CD4-positive, alpha-beta T cell treated with Interleukin-2 at 100 ng/mL for 4 hours (primary cell): ENCODE measurements at places on chromosomes 1 and 21.

DNA sequence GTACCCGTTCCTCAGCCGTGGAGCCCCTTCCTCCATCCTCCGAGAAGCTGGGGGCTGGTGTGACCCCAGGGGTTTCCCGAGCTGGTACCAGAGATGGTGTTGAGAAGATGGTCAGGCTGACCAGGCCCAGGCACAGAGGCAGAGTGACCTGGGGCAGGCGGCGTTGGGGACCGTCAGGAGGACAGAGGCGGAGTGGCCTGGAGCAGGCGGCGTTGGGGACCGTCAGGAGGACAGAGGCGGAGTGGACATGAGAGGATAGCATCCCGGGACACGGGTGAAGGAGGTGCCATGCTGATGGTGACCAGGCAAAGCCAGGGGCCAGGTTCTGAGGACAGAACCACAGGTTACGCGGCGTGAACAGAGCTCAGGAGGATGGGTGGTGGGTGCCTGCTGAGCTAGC lies 75.9 kb upstream of the TTC34 start:
- no peak for DNase-seq

DNA sequence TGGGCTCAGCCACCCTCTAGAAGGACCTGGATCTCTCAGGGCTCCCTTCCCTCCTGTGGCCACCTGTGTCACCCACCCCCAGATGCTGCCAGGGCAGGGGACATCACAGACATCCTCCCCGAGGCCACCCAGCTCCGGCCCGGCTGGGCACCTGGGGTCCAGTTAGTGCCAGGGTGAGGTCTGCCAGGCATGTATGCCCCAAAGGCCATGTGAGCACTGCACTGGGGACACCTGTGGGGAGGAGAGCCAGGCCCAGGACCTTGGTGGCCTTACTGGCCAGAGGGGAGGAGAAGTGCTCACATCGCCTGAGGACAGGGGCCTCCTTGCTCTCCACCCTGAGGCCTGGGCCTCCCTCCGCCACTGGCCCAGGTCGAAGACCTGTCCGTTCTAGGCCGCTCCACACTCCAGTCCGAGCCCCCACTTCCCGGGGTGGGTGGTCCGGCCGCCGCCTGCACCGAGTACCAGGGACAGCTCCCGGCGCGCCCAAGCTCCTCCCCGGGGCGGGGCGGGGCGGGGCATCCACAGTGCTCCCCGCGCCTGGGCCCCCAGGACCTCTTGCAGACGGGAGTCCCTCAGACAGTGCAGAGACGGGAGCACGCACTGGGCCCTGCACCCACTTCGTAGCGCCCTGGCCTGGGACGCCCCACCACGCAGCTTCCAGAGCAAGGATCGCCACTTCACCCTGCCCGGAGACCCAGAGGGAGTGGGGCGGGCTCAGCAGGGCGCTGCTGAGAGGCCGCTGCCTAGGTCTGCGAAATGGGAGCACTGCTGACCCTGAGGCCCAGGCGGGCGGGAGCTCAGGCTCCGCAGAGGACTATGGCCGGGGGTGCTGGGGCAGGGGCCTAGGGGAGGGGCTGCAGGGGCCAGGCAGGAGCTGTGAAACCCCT lies 34.3 kb upstream of the CCDC27 start:
- DNase-seq, result no peak

DNA sequence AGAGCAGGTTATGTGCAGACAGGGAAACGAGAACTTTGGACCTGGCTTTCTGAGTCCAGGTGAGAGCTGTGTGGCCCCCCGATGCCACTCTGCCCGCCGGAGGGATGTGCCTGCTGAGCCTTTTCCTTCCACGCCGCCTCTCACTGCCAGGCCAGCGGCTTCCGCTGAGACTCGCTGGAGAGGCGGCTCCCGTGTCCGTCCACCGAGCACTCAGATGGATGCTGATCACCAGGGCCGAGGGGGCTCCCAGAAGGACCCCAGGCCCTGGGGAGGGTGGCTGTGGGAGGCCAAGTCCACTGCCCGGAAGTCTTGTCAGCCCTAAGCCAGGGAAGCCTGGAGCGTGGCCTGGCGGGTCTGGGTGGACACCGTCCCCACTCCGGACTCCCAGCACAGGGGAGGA lies 16.5 kb downstream of the CSTB start:
- DNase-seq, result no peak

- no peak for DNase-seq
Measured at GRCh38 chr1:59154401-59154800, 142.5 kb upstream of the FGGY start.

- no peak for DNase-seq
Measured at GRCh38 chr1:32426489-32427255, 32.4 kb upstream of the BSDC1 start.

- no peak for DNase-seq
Measured at GRCh38 chr1:178379807-178380206, 117.0 kb downstream of the CLEC20A start.

- DNase-seq, result peak; percentile 69
Measured at GRCh38 chr1:117674521-117675400, 68.9 kb downstream of the TENT5C start.

GRCh38 chr1:89935235-89935634 lies 59.7 kb upstream of the ZNF326 start:
- no peak for DNase-seq
